ENCODE measurements at places on chromosomes 16 and 17.

DNA sequence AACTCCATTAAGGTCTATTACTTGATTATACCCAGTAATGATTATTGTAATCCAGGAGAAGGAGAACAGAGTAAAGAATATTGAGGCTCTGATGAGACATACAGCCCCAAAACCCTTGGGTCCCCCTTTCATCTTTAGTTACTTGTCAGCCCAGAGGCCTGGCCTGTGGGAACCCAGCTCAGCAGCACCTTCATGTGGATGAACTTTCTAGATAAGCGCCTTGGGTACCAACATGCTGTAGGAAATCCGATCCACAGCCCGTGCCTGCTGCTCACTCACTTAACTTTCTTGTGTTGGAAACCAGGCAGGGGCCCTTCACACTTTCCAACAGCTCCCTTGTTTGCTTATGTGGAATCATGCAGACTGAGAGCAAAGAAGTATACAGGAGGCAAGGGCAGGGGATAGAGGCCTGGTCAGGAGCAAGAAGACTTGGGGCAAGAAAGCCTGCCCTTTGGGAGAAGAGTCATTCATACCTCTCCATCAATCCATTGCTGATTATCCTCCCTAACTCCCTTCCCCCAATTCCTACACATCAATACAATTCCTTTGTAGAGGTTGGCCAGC is 64.0 kb upstream of the SOX9 start:
- DNase-seq = no peak

- DNase-seq = no peak
Measured at GRCh38 chr17:42653179-42654124, 5.6 kb upstream of the TUBG2 start.

DNA sequence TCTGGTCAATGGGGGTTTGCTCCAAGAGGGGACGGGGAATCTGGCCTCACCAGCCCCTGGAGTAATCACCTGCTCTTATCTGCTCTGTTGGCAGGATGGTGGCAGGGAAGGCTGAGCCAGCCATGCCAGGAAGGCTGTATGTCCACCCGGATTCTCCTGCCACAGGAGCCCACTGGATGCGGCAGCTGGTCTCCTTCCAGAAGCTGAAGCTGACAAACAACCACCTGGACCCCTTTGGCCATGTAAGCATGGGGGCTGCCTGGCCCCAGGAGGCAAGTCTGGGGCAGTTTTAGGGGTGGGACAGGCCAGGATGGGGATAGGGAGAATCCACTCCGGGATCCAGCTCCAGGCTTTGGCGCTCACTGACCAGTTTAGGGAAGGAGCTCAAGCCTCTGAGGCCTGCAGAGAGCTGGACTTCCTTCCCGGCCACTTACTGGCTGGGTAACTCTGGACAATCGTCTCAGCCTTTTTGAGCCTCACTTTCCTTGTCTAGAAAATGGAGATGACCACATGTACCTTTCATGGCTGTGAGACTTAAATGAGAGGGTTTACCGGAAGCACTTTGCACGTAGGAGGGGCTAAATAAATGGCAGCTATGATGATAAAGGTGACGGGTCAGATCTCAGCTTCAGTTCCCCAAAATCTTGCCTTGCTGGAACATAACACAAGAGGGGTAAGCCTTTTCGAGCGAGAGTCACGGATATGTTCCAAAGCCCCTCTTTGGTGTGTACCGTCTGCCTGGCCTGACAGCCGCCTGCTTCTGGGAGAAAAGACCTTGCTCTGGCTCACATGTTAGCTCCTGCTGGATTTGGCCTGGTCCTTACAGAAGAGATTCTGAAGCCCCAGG is 15.4 kb downstream of the TBX4 start:
- no peak for DNase-seq

- peak; percentile 21 for DNase-seq
Measured at GRCh38 chr17:38705803-38706504, 881 bp downstream of the MLLT6 start.

DNA sequence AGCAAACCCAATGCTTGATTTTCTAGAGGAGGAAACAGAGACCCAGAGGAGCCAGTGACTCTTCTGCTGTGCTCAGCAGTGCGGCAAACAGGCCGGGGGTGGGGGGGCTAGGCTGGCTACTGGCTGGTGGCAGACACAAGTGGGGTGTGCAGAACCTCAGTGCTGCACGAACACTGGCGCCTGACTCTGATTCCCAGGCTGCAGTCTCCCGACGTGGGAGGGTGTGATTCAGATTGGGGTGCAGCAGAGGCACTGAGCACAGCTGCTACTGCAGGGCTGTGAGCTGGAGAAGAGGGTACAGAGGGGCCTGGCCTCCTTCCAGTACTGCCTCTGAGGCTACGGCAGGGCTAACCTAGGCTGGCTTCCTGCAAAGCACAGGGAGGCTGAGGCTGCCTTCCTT is 8.1 kb downstream of the RPL19 start:
- DNase-seq = no peak

- peak; percentile 7 for DNase-seq
Measured at GRCh38 chr17:67157732-67158639, 87.0 kb downstream of the HELZ start.

- DNase-seq = no peak
Measured at GRCh38 chr16:53848277-53848942, 144.5 kb downstream of the FTO start.

- no peak for DNase-seq
Measured at GRCh38 chr17:42617956-42618431, 8.5 kb downstream of the TUBG1 start.

GRCh38 chr17:78226759-78227454 is 4.5 kb upstream of the TMEM235 start:
- DNase-seq = no peak

DNA sequence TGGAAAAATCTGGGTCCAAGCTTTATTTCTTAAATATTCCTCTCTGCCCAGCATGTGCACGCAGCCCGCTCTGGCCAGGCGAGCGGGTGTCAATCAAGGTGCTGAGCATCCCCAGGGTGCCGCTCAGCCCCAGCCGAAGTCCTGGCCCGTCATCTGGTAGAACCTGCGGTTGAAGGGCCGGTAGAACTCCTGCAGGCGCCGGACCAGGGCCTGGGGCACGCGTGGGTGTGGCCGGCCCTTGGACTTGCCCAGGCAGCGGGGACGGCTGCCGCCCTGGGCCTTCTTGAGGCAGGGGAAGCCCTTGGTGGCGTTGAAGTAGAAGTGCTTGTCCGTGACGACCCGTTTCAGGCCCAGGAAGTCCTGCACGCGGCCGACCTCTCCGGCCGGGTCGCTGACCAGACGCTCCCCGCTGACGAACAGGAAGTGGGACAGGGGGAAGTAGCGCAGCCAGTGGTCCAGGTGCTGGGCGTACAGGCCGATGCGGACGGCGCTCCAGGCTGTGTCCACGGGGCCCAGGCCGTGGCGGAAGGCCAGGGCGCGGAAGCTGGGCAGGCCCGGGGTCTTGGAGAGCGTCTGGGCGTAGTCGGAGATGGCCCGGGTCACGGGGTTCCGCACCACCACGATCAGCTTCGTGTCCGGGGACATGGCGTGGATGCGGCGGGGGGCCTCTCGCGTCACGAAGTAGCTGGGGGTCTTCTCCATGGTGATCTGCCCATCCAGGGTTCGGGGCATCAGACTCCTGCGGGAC is 6.6 kb downstream of the HS3ST6 start:
- no peak for DNase-seq

DNA sequence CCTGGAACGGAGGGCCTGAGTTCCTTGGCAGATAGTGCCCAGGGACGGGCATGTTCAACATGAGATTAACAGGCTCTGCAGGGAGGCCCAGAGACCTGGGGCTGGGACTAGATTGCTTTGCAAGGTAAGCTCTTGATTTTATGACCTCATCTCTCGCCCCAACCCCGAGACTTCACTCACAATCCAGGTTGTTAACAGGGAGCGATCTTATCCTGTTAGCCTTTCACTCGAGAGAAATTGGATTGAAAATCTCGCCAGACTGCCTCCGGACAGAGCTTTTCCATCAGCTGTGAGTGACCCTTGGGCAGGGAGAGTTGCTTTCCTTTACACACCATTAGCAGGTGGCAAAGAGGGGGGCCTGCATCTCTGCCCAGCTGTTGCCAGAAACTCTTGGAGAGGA is 521.7 kb upstream of the EEF2KMT start:
- DNase-seq = no peak

GRCh38 chr16:27097800-27098230 is 31.1 kb downstream of the C16orf82 start:
- DNase-seq = no peak

DNA sequence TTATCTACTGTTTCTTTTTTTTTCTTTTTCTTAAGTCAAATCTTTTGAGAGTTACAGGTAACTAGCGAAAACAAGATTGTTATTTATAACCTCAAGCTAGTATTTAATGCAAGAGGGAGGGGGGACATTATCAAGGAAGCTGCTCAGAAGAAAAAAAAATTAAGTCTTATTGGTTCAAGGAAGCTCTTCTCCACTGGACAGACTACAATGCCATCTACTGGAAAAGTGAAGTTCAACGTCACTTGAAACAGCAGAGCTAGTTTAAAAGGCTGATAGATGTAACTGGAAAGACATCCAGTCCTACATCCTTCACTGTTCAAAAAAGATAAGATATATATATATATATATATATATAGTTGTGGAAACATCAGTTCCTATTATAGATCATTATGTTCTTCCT is 418.0 kb upstream of the PSMD7 start:
- DNase-seq = peak; percentile 1

GRCh38 chr17:18246109-18246725 is 12.3 kb downstream of the FLII start:
- no peak for DNase-seq

DNA sequence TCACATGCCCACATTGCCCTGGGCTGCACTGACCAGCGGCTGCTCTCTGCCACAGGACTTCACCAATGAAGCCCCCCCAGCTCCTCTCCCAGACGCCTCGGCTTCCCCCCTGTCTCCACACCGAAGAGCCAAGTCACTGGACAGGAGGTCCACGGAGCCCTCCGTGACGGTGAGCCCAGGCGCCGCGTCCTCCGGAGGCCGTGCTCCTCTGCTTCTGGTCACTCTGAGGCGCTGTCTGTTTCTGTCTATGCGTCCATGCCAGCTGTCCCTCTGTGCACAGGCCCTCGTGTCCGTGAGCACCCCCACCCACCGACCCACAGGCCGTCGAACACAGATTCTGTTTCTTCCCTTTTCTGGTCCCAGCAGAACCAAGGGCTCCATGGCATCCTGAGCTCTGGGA is 62.6 kb downstream of the PLD6 start:
- no peak for DNase-seq

DNA sequence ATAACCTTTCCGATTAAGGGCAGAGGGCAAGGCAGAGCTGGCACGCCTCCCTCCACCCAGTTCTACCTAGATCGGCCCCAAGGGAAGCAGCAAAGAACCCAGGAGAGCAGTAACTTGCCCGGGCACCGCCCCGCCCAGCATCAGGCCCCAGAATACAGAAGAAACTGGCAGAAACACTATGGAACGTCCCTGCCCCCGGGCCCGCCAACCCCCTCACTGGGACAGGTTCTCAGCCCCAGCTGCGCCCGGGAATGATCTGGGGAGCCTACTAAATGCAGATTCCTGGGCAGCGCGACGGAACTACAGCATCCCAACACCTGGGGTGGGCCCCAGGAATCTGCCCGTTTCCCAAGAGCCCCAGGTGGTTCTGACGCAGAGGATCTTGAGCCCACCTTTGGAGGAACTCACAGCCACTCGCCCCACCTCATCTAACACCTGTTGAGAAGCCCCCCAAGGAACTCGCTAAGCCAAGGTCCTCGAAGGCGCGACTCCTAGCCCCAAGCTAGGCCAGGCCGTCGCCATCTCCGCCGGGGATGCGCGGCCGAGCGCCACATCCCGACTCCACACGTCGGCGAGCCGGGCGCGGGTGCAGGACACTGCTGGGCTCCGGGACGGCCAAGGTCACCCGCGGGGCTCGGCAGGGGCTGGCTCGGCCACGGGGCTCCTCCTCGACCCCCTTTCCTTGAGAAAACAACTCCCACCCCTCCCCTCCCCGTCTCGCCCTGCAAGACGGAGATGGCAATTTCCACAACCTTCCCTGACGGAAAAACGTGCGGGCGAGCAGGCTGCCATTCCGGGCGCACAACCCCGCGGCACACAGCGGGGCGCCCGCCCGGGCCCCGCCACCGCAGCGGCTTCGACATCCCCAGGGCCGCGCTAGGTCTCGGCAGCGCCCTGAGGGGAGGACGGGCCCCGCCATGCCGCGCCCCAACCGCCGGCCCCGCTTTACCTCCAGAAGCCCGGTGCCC is 913 bp downstream of the CDIP1 start:
- no peak for DNase-seq

- no peak for DNase-seq
Measured at GRCh38 chr17:8327303-8327649, 12.4 kb upstream of the ODF4 start.

DNA sequence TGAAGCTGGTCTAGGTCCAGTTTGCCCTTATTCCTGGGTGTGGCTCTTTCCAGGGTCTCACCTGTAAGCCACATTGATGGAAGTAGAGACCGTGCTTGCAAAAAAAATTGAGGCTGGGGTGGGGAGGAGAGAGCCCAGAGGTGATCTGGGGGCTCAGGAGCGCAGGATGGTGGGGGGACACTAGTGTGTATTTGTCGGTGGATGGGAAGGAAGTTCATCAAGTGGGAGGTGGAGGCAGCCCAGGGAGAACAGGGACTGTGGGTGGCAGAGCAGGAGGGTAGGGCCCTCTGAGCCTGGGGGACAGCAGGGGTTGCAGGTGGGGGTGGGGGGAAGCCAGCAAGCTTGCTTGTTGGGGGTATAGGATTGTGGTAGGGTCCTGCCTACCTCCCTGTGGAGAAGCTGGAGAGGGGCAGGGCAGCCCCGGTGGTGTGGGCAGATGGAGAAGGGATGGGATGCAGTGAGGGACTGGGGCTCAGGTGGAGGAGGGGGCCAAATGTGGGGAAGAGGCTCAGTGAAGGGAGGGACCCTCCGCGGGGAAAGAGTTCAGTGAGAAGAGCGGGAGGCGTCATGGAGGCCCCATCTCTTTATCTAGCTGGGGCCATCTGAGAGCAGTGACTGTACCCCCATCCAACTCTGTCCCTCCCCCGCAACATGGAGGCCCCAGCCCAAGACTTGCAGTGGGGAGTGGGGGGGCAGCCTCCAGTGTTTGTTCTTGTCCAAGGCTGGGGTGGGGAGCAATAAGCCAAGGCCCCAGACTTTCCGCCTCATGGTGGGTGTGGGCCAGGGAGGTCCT is 17.2 kb upstream of the TMEM92 start:
- DNase-seq = no peak

DNA sequence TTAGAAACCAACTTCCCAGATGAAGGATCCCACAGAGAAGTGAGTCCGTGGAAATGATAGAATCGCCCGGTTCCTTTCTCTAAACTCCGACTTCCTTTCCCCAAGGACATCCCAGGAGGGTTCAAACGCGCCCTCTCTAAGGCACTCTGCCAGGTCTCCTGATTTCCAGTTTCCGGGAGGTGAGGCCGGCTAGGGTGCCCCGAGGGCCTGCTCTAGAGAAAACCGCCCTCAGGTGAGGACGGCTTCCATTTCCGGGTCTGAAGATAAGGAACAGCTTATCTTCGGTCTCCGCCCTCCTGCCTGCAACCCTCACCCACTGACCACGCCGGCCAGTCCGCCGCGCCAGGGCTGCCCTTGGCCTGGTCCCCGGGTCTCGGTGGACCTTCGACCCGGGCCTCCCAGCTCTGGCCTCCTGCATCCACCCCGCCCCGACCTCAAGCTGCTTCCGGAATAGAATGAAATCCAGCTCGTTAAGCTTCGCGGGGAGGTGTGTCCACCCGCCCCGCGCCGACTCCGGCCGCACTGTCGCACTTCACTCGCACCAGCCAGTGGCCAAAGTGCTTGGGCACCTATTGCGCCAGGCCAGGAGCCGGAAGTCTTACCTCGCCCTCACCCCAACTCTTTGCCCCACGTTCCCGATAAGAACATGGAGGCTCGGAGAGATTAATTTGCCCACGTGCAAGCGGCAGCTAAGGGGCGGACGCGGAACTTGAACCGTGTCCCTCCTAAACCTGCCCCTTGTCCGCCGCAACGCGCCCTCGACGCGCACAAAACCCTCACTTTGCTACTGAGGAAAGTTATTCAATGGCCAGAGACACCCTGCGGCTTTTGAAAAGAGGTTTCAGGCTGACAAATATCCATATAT is 836 bp upstream of the MMP15 start:
- DNase-seq = peak; percentile 24

Data from CD4-positive, alpha-beta T cell treated with Interleukin-12 subunit alpha and Interleukin-12 subunit beta, for 1 hour (primary cell).